ENCODE measurements at places on chromosomes 6 and 20.

DNA sequence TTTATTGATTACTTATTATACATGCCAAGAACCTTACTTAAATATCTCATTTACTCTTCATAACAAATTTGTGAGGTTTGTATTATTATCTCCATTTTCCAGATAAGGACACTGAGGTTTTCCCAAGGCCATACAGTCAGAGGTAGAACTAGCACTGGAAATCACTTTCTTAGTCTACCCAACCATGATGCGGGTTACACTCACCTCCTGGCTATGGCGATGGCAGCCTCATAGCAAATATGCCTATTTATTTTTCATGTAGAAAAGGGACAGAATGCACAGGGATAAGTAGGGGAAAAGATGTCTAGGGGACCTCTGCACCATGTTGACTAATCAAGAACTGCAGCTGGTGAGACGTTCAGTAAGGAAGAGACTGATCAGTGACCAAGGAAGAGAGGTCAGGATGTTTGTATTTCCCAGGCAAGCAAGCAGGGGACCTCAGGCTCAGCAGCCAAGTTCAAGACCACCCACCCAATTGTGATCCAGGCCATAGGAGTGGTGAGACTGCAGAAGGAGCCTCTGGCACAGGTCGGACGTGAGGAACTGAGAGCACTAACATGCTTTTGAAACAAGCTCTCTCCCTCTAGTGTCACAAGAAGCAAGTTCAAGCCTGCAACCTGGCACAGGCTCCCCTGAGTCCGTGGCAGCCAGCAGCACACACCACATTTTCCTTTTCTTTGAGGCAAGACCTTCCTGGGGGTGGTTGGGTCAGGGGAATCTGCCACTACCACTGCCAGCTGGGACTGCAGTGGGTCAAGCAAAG lies 97.8 kb downstream of the GMPR start:
- peak; percentile 31 for DNase-seq

DNA sequence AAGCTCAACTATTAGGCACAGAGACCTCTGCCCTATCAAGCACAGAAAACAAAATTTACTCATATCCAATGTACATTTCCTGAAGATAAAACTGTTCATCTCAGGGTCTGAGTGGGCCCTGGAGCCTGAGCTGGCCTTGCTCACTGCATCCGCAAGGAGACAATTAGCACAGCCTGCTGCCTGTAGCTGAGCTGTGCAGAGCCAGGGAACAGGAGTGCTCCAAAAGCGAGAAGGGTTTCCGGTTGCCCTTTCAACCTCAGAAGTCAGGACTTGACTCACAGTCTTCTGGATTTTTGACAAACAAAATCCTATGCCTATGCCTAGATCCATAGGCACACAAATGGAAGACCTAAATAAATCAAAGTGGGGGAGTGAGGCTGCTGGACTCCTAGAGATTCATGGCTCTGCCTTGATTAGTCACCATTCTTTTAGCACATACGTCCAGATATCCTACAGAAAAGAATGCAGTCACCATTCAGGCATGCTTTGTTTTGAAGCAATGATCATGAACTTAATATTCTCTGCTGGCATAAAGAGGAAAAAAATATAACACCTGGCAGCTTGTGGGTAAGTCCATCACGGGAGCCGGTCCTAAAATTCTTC lies 73.5 kb downstream of the BFSP1 start:
- no peak for DNase-seq

GRCh38 chr6:147769496-147770087 lies 261.1 kb downstream of the SAMD5 start:
- DNase-seq, result no peak

DNA sequence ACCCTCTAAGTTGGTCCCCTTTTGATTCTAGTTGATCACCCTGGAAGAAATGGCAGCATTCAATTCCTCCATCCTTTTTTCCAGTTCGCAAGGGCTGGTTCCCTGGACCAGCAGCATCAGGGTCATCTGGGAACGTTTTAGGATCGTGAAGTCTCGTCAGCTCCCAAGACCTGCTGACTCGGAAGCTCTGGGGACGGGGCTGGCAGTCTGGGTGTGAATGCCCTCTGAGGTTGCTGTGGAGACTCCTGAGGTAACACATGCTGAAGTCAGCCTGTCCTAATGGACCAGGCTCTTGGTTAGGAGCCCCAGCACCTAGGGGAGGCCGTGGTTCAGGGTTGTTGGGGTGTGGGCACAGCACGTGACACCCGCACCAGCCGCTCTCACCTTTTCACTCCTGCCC lies 164.1 kb downstream of the SYNDIG1 start:
- DNase-seq, result no peak

GRCh38 chr20:11917663-11918062 lies at the start of gene BTBD3:
Gene BTBD3 (plus strand): TSS chr20:11917893. CDS start chr20:11918276, 383 bp downstream.
- DNase-seq, result peak; percentile 52

DNA sequence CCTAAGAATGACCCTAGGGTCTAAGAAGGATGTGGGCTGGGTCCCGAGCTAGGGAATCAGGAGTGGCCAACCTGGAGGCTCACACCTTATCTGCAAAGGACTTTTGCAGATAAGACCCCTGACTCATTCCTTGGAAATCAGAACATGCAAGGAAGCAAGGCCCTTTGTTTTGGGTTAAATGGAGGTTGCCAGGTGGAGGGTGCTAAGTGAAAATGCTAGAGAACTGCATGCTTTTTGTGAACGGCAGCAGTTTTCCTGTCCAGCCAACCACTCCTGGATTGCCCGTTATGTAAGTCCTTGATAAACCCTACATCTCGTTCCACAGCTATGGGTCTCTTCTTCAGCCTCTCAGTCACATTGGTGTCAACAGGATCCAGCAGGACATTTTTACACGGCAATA lies 52.1 kb upstream of the CST7 start:
- no peak for DNase-seq

DNA sequence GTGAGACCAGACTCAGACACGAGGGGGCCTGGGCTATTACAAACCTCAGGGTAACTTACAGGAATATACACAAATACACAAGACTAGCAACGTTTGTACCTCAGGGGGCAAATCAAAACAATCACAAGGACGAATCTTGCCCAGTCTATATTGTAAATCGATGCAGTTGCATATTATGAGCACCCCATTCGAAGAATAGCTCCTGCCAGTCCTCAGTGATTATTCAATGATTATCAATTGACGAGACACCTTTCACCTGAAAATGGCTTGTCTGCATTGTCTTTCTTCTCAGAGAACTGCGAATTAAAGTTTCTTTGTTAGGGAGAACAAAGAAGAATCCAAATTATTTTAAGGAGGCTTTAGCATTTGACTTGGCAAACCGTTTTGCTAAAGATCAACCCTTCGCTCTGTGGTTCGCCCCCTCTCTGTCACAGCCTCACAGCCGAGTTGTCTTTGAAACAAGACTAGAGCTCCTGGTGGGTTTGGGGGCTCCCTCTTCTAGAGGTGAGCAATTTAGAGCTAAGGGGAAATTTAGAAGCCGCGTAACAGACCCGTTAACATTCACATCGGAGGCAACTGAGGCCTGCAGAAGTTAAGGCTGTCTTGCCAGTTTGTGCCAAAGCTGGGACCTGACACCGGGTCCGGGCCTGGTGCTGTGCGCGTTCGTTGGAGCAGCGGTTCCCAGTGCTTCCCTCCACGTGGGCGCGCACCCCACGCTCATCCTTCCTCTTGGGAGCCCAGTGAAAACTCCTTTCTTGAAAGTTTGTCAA lies 24.9 kb upstream of the MAP3K7 start:
- DNase-seq, result no peak

- DNase-seq, result no peak
Measured at GRCh38 chr20:40771848-40772511, 82.9 kb upstream of the MAFB start.

DNA sequence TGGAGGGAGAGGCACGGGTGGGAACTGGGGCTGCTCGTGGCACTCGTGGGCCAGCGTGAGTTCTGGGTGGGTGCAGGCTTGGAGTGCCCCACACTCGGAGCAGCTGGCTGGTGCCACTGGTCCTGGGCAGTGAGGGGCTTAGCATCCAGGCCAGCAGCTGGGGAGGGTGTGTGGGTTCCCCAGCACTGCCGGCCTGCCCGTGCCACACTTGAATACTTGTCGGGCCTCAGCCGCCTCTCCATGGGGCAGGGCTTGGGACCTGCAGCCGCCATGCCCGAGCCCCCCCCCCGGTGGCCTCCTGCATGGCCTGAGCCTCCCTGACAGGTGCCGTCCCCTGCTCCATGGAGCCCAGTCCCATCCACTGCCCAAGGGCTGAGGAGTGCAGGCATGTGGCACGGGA lies 207.2 kb downstream of the CD109 start:
- DNase-seq, result no peak

DNA sequence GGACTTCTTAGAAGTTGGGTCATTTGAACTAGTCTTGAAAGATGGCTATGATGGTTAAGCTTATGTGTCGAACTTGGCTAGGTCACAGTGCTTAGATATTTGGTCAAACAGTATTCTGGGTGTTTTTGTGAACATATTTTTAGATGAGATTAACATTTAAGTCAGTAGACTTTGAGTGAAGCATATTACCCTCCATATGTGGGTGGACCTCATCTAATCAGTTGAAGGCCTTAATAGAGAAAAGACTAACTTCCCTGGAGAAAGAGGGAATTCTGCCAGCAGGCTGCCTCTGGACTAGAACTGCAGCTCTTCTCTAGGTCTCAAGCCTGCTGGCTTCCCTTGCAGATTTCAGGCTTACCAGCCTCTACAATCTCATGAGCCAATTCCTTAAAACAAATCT lies 76.9 kb downstream of the RCAN2 start:
- DNase-seq, result no peak

GRCh38 chr6:100257793-100258395 lies 206.8 kb downstream of the SIM1 start:
- DNase-seq, result peak; percentile 71

- DNase-seq, result no peak
Measured at GRCh38 chr20:19351542-19351941, 139.1 kb downstream of the SLC24A3 start.

DNA sequence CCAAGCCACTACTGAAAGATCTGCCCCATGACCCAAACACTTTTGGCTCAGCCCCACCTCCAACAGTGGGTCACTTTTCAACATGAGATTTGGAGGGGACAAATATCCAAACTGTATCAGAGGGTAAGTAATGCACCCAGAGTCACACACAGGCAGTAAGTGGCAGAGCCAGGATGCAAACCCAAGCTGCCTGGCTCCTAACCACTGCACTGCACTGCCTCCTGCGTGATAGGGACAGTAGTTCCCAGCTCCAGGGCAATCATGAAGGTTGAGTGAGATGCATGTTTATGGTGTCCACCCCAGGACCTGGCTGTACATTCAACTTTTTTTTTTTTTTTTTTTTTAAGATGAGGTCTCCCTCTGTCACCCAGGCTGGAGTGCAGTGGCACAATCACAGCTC lies 88.2 kb downstream of the TOX2 start:
- DNase-seq, result no peak

GRCh38 chr6:137883400-137884148 lies 16.5 kb downstream of the TNFAIP3 start:
- DNase-seq, result no peak

DNA sequence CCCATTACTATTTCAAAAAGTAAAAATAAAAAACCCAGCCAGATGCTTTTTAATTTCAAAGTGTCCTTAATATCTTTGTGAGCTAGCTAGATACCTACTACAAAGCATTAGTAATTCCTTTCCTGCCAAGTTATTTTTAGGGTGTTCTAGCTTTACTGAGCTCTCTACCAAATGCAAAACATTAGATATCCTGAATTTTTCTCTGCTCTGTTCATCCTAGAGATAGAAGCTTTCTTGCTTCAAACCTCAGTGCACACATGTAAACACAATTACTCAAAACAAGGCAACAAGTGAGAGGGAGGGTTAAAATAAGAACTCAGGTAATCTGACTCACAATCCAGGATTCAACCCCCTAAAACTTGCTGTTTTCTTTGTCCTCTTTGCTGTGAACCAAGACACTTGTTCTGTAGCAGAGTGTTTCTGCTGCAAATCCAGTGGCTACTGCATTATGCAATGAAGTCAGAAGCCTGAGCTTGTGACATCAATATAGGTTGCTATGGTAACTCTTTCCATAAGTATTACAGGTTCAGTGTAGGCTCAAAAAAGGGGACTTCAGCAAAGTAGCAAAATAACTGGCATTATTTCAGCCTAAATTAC lies 72.6 kb upstream of the STXBP5 start:
- DNase-seq, result peak; percentile 50

GRCh38 chr6:158086504-158087223 lies 81.4 kb downstream of the SERAC1 start:
- DNase-seq, result peak; percentile 82

GRCh38 chr20:18801516-18801915 lies 12.1 kb upstream of the SCP2D1 start:
- DNase-seq, result no peak

DNA sequence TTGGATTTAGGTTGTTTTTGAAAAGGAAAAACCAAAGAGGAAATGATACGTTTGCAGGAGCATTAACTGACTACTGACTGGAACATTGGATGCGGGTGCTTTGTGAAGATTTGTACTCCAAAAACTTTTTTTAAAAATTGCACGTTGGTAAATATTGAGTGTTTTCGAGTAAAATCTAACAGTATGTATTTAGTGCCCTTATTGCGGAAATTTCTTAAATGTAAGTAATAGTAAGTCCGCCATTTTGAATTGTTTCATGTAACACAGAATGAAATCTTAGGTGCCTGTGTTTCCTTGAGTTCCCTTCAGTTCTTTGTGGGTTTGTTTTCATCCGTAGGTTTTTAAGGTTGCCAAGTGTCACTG lies 15.2 kb upstream of the LIN28B start:
- DNase-seq, result no peak

GRCh38 chr6:73388800-73389512 lies 5.7 kb upstream of the DDX43 start:
- peak; percentile 37 for DNase-seq

- DNase-seq, result no peak
Measured at GRCh38 chr6:159008656-159009288, 8.8 kb upstream of the RSPH3 start.

DNA sequence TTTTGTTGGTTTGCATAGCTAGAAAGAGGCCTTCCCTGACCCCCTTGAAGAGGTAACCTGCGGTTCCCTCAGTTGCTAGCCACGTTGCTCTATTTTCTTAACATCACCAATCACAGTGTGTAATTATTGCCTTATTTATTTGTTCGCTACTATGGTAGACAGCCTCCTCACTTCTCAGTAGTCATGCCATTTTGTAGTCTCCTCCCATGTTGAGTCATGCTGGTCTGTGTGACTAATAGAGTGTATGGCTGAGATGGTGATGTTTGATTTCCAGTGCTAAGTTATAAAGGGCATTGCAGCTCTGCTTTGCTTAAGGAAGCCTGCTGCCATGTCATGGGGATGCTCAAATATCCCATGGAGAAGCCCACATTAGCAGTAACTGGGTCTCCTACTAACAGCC lies 236.6 kb upstream of the CHD6 start:
- DNase-seq, result no peak

- DNase-seq, result no peak
Measured at GRCh38 chr6:81553216-81553615, 199.3 kb downstream of the TENT5A start.

Data from fibroblast of gingiva (primary cell).